ENCODE measurements at places on chromosomes 16 and 17.
A peak's percentile ranks its signal among the peaks of the same experiment; 100 is the strongest.

DNA sequence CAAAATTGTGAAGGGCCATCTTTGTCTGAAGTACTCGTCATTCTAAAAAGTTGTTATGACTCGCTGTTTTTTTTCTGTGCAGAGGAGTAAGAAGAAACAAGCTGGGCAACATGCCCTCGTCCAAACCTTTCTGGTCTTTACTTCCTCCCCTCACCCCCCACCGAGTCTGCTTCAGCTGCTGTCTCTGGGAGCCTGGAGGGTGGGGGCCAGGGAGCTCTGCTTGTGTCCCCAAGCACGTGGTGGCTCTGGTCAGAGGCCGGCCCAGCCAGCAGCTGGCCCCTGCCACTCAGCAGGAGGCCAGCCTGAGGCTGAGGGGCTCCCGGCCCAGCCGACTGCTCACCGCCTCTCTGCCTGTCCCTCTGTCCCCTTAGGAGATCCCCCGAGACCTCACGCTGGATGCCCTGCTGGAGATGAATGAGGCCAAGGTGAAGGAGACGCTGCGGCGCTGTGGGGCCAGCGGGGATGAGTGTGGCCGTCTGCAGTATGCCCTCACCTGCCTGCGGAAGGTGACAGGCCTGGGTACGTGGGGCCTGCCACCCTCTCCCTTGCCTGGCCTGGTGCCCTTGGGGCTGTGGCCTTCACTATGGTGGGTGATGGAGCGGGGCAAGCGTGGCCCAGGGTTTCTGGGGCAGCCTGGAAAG, 53.7 kb upstream of the LGALS9 start:
- H3K4me3 ChIP-seq: no peak overlapping the region
- peaks cover 29% of the 10 kb centered on the region for H3K4me1 ChIP-seq
- peak overlapping the region; percentile 24 for H3K27ac ChIP-seq
- DNase-seq: peak; percentile 74
- no peaks in the 10 kb centered on the region for H3K36me3 ChIP-seq

- no peak overlapping the region for H3K4me3 ChIP-seq
- H3K27me3 ChIP-seq: no peaks in the 10 kb centered on the region
- no peaks in the 10 kb centered on the region for H3K36me3 ChIP-seq
- peak overlapping the region; percentile 11 for H3K27ac ChIP-seq
- H3K4me1 ChIP-seq: peaks cover 6% of the 10 kb centered on the region
- DNase-seq: no peak
Measured at GRCh38 chr16:70634861-70635260, 11.5 kb upstream of the IL34 start.

GRCh38 chr17:44222112-44222869, 2.8 kb upstream of the UBTF start:
- peak overlapping the region; percentile 87 for H3K27ac ChIP-seq
- peak; percentile 88 for DNase-seq
- H3K36me3 ChIP-seq: no peaks in the 10 kb centered on the region
- peaks cover 17% of the 10 kb centered on the region for H3K4me1 ChIP-seq
- no peaks in the 10 kb centered on the region for H3K27me3 ChIP-seq

DNA sequence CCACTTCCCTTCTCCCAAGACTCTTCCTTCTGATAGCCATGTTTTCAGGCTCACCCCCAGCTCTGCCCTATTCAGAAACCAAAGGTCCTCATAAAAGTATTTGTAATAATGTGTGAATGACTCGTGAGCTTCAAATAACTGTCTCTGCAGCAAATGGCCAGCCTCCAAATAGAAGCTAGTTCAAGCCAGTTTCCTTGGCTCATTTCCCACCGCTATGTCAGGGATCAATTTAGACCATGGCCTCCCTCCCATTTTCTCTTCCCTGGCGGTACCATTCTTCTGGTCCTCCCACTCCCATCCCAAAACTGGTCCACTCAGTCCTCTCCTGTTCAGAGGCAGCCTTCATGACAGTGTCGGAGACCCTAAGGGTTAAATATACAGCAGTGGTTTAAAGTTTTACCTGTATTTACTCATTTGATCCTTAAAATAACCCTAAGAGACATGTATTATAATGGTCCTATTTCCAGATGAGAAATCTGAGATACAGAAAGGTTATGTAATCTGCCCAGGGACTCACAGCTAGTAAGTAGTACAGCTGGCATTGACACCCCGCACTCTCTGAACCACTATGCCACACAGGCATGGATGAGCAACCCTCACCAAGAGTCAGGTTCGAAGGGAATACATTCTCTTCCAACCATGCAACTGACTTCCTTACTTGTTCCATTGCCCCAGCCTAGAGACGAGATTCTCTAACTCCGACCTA, 42.9 kb downstream of the GAS7 start:
- no peak for DNase-seq
- no peak overlapping the region for H3K27ac ChIP-seq
- H3K4me1 ChIP-seq: peaks cover 2% of the 10 kb centered on the region
- no peaks in the 10 kb centered on the region for H3K27me3 ChIP-seq
- H3K36me3 ChIP-seq: no peaks in the 10 kb centered on the region

- H3K4me3 ChIP-seq: no peak overlapping the region
- no peaks in the 10 kb centered on the region for H3K36me3 ChIP-seq
- peak; percentile 48 for DNase-seq
- H3K27me3 ChIP-seq: no peaks in the 10 kb centered on the region
- H3K4me1 ChIP-seq: no peaks in the 10 kb centered on the region
Measured at GRCh38 chr17:55692276-55692675, 30.4 kb downstream of the TMEM100 start.

GRCh38 chr16:66517586-66518263, 32.2 kb downstream of the TK2 start:
- no peak for DNase-seq
- H3K4me1 ChIP-seq: peaks cover 54% of the 10 kb centered on the region
- peak overlapping the region; percentile 98 for H3K27ac ChIP-seq
- peak overlapping the region; percentile 45 for H3K4me3 ChIP-seq
- H3K27me3 ChIP-seq: no peaks in the 10 kb centered on the region

DNA sequence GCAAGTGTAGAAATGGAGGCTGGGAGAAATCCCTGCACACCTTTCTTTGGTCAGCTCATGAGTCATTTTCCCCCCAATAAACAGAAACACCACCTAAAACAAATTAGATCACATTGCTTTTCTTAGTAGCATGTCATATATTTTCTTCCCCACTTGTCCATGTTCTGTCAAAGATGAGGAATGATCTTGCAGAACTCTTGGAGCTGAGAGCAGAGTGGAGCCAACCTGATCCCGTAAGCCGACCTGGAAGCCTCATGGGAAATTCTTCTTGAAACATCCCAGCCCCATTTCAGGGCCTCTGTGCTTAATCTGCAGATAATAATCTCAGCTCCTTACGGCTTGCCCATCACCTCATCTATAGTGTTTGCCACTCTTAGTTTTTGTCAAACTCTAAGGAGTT, 284.6 kb upstream of the ELAC2 start:
- H3K27ac ChIP-seq: no peak overlapping the region
- no peak overlapping the region for H3K4me3 ChIP-seq
- H3K36me3 ChIP-seq: no peaks in the 10 kb centered on the region
- no peaks in the 10 kb centered on the region for H3K4me1 ChIP-seq
- DNase-seq: no peak
- H3K27me3 ChIP-seq: no peaks in the 10 kb centered on the region

DNA sequence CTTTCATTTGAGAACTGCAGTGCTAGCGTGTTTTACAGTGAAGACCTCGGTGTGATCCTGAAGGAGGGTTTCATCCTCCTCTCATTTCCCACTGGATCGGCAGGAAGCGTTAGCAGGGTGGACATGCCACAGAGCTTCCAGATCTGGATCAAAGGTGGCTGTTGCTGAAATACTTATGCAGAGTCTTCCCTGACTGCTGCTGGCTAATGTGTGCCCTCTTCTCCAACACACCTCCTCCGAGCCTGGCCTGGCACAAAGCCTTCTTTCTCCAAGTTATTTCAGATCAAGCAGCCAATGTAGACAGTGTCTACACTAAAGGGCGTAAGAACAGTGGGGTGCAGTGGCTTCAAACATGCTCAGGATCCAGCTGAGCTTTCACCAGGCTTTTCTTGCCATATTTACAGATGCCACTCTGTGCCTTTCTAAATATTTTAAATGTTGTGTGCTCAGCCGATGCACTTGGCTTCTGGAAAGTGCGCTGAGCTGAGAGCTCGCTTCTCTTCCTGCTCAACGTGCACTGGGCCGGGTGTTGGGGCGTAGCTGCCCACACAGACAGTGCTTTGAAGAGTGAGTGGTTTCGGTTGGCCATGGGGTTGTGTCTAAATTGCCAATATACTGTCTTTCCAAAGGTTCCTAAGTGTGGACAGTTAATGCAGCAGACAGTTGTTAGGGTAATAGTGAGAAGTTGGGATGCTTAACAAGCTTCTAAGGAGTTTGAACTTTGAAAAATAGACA, 2.1 kb downstream of the ZNF750 start:
- no peak overlapping the region for H3K4me3 ChIP-seq
- H3K27me3 ChIP-seq: no peaks in the 10 kb centered on the region
- H3K27ac ChIP-seq: no peak overlapping the region
- peaks cover 21% of the 10 kb centered on the region for H3K36me3 ChIP-seq
- H3K4me1 ChIP-seq: peaks cover 5% of the 10 kb centered on the region

- H3K4me1 ChIP-seq: peaks cover 4% of the 10 kb centered on the region
- no peak for DNase-seq
- peaks cover 94% of the 10 kb centered on the region for H3K27me3 ChIP-seq
- H3K4me3 ChIP-seq: no peak overlapping the region
- no peaks in the 10 kb centered on the region for H3K36me3 ChIP-seq
Measured at GRCh38 chr17:74354123-74354522, 7.5 kb downstream of the BTBD17 start.

DNA sequence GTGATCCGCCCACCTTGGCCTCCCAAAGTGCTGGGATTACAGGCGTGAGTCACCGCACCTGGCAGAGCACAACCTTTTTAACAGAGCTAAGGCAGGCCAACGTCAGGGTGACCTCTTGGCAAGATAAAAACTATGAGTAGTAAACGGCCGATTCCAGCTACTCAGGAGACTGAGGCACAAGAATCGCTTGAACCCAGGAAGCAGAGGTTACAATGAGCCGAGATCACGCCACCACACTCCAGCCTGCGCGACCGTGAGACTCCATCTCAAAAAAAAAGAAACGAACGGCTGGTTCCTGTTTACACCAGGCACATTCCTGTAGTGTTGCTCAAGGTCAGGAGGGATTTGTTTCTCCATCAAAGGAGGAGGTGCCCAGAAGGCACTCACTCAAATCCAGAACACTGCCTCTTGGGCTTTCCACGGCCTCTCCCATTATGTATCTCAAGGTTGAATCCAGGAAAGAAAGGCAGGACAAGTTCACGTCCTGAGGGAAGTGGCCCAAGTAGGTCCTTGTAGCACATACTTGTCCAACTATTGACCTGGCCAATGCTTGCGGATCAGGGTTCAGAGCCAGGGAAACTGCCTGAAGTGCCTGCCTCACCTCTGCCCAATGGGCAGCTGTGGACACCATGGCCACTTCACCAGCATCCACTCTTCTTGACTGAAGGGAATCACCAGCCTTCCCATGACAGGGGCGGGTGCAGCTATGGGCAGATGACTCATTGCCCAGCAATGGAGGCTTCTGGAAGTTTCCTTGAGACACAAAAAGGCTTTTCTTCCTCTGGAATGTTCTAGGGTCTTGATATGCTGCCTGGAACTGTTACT, 13.5 kb downstream of the KNOP1 start:
- H3K27ac ChIP-seq: no peak overlapping the region
- H3K4me3 ChIP-seq: no peak overlapping the region
- H3K36me3 ChIP-seq: peaks cover 66% of the 10 kb centered on the region
- H3K27me3 ChIP-seq: no peaks in the 10 kb centered on the region

DNA sequence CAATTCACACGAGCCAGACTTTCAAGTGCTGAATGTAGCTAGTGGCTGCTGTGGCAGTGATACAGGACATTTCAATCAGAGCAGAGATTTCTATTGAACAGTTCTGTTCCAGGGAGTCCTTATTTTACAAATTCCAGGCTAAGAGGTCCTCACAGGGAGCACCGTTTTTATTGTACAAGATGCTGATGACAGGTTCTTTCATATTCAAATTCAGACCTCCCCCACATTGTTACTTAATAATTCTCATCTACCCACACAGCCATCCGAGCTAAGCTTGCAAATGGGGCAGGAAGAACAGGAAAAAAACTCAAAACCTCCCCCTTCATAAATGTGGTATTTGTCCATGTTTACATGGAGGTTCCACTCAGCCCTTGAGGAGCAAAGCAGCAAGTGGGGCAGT, 9.8 kb downstream of the GABARAPL2 start:
- peaks cover 91% of the 10 kb centered on the region for H3K36me3 ChIP-seq
- no peak overlapping the region for H3K4me3 ChIP-seq
- no peaks in the 10 kb centered on the region for H3K4me1 ChIP-seq
- DNase-seq: no peak

GRCh38 chr16:47141773-47142485, 1.8 kb downstream of the NETO2 start:
- H3K27me3 ChIP-seq: peaks cover 11% of the 10 kb centered on the region
- peak; percentile 89 for DNase-seq
- peak overlapping the region; percentile 53 for H3K4me3 ChIP-seq
- H3K4me1 ChIP-seq: peaks cover 11% of the 10 kb centered on the region

- no peaks in the 10 kb centered on the region for H3K4me1 ChIP-seq
- H3K27me3 ChIP-seq: peaks cover 34% of the 10 kb centered on the region
- no peak for DNase-seq
- no peaks in the 10 kb centered on the region for H3K36me3 ChIP-seq
Measured at GRCh38 chr17:44995436-44996001, 27.4 kb upstream of the C1QL1 start.

DNA sequence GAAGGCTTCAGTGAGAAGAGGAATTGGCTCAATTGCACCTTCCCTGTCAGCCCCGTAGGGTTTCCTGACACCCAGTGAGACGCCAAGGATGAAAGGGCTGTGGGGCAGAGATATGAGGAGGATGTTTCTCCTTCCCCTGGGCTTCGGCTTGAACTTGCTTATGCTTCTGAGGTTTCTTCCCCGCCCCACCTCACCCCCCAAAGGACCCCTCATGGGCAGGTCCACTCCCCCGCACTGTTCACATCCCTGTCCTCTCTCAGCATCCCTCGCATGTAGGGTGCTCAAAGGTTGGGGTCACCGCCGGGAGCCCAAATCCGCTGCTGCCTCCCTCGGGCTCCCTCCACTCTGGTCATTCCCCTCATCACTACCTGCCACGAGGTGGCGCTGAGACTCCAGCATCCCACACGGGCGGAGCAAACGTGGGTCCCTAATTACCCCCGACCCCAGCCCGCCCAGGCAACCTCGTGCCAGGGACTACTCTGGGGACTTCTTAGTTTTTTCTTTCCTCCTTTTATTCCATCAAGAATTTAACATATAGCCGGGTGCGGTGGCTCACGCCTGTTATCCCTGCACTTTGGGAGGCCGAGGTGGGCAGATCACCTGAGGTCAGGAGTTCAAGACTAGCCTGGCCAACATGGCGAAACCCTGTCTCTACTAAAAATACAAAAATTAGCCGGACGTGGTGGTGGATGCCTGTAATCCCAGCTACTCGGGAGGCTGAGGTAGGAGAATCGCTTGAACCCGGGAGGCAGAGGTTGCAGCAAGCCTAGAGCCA, 3.3 kb upstream of the TRARG1 start:
- DNase-seq: peak; percentile 60
- no peak overlapping the region for H3K4me3 ChIP-seq
- H3K27ac ChIP-seq: no peak overlapping the region
- peaks cover 39% of the 10 kb centered on the region for H3K27me3 ChIP-seq
- no peaks in the 10 kb centered on the region for H3K36me3 ChIP-seq
